ENCODE measurements at places on chromosomes 11 and 22.

- no peak for DNase-seq
Measured at GRCh38 chr22:31160328-31160978, 471 bp downstream of the RNF185 start.

- no peak for DNase-seq
Measured at GRCh38 chr11:32012049-32012448, 78.8 kb upstream of the RCN1 start.

- DNase-seq, result peak; percentile 4
Measured at GRCh38 chr11:116931206-116931953, 94.0 kb upstream of the APOA1 start.

GRCh38 chr11:76708972-76709660 lies 38.6 kb upstream of the LRRC32 start:
- no peak for DNase-seq

GRCh38 chr11:35622070-35622469 lies 3.8 kb downstream of the FJX1 start:
- no peak for DNase-seq

DNA sequence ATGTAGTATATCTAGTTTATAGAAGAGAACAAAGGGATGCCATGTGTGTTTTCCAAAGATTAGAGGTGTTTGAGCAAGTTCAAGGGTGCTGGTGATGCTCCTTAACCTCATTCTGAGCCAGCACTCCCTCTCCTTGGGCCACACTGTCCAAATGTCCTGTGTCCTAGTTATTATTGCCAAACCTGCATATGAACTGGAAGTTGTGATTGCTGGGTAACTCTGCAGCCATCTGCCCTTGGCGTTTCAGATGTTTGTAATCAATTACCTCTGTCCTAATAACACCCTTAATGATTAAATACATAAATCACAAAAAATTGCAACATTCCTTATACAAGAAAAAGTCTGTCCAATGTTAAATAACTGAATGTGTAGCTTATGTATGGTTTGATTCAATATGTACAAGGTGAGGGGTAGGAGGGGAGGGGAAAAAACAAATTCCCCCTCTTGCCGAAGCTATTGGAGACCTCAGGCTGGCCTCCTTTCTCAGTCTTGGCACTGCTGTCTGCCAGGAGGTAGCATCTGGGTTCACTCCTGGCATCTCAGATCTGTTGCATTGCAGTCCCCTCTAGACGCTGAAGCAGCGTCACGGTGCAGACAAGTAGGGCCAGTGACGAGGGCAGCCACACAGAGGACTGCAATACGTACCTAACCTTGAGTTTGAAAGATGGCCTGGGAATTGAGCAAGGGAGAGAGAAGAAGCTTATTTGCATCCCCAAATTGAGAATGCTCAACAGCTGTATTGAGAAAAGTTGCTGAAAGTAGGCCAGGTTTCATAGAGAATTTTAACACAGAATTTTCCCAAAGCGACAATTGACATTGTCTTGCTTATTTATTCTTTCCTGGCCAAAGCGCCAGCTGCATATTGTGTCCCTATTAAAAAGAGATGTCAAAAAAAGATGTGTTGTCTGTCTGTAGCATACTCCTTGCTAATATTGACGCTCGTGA lies 89.6 kb upstream of the ARHGAP32 start:
- no peak for DNase-seq
